ENCODE measurements at places on chromosomes 6 and 20. TPM values are rescaled to one million over a fixed set of nuclear protein-coding genes. Genes with fewer than 3 reads are reported as not detected.

DNA sequence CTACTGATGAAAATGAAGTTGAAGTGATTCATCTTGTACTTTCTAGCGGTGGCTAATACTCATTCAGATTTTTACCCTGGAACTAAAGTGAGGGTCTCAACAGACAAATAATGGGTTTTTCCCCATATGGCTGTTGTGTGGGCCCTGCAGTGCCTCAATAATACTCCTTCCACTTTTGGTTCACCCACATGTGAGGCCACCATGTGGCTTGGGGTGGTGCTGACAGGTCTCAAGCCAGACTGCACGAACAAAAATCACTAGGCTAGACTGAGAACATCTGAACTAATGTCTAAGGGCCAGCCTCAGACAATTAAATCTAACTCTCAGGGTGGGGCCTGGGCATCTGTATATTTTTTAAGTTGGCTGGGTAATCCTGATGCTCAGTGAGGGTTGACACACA is 7.9 kb upstream of the COL12A1 start:
- DNase-seq, result no peak

- DNase-seq, result no peak
Observed at GRCh38 chr6:46267515-46267914, 96.7 kb upstream of the ENPP5 start.

GRCh38 chr6:53630533-53631226 is 34.9 kb downstream of the KLHL31 start:
- DNase-seq, result no peak

DNA sequence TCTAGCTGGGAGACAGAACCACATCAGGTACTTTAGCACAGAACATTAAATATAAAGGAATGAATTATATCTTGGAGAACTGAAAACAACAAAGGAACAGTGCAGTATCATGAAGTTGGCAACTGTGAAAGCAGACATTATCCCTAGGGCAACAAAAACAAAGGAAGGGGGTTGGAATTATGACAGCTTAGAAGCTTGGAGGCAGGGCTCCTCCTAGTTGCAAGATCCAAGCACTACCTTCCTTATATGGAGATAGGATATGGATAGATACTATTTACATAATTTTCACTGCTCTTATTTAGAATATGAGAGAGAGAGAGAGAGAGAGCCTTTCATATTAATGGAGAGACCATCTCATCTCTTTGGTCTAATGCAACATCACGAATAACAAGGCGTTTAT is 27.0 kb downstream of the TMEM14A start:
- DNase-seq, result no peak

- no peak for DNase-seq
Observed at GRCh38 chr6:136411025-136411325, 121.3 kb upstream of the BCLAF1 start.

DNA sequence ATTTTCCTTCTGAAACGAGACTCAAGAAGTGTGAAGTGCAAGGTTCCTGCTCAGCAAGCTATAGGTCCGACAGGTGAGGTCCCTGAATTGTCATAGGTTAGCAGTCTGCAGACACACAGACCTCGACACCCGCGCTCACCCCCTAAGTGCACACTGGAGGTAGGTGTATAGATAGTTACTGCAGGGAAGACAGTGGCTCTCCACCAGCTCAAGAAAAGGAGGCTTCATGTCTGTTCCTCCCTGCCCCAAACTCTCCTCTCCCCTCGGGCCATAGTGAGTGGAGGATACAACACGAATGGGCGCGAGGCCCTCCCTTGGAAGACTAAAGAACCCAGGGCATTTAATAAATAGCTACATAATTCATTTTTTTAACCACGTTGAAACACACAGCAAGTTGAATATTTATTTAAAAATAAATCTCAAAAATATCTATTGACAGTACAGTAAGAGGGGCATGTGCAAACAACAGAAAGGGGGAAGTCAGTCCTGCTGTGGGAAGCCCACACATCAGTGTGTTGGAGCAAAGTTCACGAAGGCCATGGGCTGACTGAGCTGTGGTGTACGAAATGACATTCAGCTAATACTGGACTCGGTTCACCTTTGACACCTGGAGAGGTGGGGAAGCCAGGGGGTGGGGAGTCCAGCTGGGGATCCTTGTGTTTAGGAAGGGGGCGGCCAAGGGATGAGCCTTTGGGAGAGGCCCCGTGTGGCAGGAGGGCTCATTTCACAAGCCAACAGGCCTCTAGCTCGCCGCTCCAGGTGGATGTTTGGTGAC is 10.7 kb downstream of the SPATA2 start:
- no peak for DNase-seq

DNA sequence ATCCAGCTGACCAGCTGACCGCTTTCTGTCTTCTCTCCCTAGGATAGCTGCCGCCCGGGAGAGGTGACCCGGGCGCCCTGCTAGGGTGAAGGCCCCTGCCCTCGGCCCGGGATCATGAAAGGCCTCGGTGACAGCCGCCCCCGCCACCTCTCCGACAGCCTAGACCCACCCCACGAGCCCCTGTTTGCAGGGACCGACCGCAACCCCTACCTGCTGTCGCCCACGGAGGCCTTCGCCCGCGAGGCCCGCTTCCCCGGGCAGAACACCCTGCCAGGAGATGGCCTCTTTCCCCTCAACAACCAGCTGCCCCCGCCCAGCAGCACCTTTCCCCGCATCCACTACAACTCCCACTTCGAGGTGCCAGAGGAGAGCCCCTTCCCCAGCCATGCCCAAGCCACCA is 109.7 kb upstream of the MYL9 start:
- DNase-seq, result no peak

GRCh38 chr6:124679387-124679786 is 282.9 kb upstream of the RNF217 start:
- DNase-seq, result no peak

DNA sequence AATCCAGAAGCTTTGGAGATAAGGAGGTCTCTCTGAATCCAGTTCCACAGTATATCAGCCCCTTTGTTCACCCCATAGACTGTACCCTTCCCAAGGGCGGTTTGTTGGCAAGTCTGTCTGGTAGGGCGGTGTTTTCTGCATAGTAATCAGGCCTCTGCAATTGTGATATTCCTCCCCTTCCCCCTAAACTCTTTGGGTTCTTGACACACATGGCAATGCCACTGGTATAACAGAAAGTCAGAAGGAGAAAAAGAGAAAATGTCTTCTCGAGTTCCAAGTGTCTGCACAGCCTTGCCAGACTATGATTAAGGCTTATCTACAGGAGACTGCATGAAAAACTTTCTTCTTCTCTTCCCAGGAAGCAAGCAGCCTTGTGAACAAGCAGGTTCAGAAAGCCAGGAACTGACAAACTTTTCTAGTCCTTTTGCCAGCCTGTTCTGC is 45.6 kb downstream of the FOXO3 start:
- no peak for DNase-seq

DNA sequence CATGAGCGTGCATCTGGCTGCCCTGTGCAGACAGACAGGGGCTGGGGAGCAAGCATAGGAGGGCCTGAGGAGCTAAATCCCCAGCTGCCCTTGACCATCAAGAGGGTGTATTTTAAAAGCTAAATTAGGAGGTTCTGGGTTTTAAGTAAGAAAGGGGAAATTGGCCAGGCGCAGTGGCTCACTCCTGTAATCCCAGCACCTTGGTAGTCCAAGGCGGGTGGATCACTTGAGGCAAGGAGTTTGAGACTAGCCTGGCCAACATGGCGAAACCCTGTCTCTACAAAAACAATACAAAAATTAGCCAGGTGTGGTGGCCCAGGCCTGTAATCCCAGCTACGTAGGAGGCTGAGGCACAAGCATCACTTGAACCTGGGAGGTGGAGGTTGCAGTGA is 27.8 kb downstream of the SERPINB6 start:
- no peak for DNase-seq

DNA sequence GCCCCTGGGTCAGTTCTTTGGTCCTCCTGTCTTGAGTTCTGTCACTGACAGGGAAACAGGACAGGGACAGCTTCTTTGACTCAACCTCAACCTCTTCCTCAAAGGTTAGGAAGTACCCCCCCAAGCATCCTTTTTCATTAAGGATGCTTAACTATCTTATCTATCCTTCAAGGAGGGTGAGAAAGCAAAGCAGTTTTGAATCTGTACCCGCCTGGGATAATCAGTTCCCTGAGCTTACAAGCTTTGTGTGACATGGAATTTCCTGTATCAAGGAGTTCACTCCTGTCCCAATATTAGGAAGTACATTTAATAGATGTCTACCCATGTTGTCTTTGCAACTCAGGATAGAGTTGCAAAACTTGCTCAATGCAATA is 31.1 kb upstream of the PIM1 start:
- no peak for DNase-seq

- DNase-seq, result no peak
Observed at GRCh38 chr6:117441824-117442264, 16.1 kb upstream of the ROS1 start.

DNA sequence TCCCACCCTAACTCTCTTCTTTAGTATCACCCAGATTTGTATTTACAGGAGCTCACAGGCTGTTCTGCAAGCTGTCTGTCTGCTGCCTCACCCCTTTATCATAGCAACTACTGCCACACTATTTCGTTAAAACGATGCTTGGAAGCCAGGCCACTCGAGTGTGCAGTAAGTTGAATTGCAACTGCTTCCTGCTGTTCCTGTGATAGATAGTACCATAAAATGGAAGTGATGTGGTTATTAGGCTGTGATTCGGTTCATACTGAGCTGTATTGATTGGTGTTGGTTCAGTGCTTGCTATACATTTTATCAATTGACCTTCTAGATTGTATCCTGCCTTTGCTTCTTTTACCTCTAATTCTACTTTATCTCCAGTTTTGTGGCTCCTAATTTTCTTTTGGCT is 325.4 kb downstream of the RNF144B start:
- DNase-seq, result no peak

- DNase-seq, result no peak
Observed at GRCh38 chr20:48532028-48532427, 295.8 kb downstream of the PREX1 start.

DNA sequence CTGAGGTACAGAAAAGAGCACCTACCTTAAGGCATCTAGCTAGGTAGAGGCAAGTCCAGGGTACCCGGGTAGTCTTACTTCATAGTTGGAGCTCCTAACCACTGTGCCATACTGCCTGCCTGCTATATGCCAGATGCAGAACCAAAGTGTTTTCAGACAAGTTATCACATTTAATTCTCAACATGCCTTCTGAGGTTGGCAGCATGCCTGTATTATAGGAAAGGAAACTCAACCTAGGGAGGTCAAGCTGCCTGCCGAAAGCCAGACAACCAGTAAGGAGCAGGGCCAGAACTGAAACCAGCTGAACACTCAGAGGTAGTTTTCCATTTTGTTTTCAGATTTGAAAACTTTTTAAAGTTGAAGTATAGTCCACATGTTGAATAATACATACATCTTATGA is 5.4 kb downstream of the CTNNBL1 start:
- DNase-seq, result no peak

DNA sequence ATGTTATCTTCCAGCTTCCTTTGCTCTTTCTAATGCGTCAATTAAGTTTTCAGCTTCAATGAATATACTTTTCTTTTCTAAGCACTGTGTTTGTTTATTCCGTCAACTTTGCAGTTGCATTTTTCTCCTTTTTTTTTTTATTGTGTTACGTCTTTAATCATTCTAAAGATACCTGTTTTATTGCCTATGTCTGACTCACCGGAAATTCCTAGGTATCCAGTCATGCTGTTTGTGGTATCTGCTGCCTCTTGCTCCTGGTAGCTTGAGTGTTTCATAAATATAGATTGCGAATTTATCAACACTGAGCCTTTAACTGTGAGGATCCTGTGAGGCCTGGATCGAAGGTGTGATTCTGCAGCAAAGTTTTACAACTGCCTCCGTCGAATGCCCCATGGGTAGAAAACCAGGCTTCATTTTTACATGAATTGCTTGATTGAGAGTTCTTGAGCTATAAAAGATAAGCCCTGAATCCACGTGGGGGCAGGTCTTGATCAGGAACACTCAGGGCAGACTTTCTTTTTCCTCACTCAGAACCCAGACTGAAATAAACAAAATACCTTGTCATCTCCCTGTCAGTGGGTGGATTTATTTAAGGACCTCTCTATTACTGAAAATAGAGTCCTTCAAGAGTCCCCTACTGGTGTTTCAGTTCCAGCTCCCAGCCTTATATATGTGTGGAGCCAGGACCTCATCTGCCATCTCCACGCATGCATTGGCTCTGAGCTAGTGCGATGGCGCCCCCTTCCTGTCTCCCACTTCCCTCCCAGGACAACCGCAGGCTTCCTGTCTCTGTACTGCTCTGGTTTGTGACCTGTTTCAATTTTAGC is 60.1 kb upstream of the LRRC1 start:
- no peak for DNase-seq

DNA sequence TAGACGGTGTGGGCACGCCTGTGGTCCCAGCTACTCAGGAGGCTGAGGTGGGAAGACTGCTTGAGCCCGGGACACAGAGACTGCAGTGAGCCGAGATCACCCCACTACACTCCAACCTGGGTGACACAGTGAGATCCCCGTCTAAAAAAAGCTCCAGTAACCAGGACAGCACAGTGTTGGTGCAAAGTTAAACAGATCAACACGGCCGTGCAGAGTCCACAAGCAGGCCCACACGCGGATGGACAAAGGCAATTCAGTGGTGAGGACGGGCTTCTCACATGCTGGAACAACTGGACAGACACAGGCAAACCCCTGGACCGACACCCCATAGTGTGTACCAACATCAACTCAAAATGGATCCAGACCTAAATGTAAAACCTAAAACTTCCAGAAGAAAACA is 41.7 kb downstream of the TAF4 start:
- DNase-seq, result no peak

DNA sequence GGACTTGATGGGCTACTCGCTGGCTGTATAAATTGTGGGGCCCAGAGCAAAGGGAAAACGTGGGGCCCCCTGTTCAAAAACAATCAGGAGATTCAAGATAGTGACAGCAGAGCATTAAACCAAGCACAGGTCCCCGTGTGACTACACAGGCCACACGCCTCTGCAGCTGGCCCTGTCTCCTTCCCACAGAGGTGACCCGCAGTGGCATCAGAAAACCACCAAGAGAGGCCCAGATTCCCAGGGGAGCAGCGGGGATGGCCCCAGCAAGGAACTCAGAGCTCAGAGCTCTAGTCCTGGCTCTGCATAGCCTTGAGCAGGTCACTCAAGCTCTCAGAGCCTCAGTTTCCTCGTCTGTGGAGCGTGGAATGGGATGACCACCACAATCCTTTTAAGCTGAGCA is 57.6 kb downstream of the CPNE5 start:
- no peak for DNase-seq

- no peak for DNase-seq
Observed at GRCh38 chr6:104183816-104184435, 675.8 kb downstream of the HACE1 start.

GRCh38 chr6:81084776-81085430 is 667.6 kb downstream of the TENT5A start:
- DNase-seq, result no peak

AURKA gene
- 50.8 TPM for total RNA-seq

GABRR1 gene
- total RNA-seq, result not detected

DEF6 gene
- total RNA-seq, result 73.0 TPM

RTN4IP1 gene
- 9.5 TPM for total RNA-seq

PNPLA1 gene
- total RNA-seq, result not detected

CITED2 gene
- 68.6 TPM for total RNA-seq

ADGRG6 gene
- 0.35 TPM for total RNA-seq

SLC24A3 gene
- not detected for total RNA-seq

PRSS16 gene
- 0.35 TPM for total RNA-seq

TRIM31 gene
- total RNA-seq, result not detected

FUCA2 gene
- 12.3 TPM for total RNA-seq

TMEM244 gene
- total RNA-seq, result not detected
